ENCODE measurements at places on chromosomes 11 and 22.

GRCh38 chr22:34841331-34841771, 224.6 kb upstream of the ISX start:
- peak; percentile 36 for DNase-seq

GRCh38 chr22:29011240-29012100, 50.2 kb downstream of the C22orf31 start:
- peak; percentile 76 for DNase-seq

DNA sequence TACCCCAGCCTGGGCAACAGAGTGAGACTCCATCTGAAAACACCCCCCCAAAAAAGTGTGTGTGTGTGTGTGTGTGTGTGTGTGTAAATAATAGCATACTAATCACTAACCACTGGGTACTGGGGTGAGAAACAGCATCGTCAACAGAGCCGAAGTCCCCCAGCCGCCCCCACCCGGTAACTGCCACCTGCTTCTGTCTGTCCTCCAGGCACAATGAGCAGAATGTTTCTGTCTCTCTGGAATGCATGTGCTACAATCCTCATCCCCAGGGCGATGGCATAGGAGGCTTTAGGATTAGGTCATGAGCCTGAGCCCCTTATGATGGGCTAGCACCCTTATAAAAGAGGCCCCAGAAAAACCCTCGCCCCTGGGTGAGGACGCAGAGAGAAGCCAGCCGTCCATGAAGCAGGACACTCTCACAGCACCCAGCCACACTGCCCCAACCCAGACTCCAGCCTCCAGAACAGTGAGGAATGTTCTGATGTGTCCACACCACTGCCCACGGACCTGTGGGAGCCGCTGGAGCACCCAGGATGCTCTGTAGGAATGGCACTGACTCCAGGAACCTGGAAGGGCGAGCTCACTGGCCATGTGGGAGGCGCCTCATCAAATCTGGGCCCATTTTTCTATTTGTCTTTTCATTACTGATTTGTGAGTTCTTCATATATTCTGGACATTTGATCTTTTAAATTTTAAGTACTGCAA, 9.9 kb downstream of the TTLL8 start:
- no peak for DNase-seq

GRCh38 chr11:122737951-122738693, 82.6 kb downstream of the UBASH3B start:
- DNase-seq: no peak

- no peak for DNase-seq
Measured at GRCh38 chr11:117786135-117786870, 10.7 kb downstream of the DSCAML1 start.

GRCh38 chr11:131615611-131616010, 245.2 kb downstream of the NTM start:
- DNase-seq: no peak

DNA sequence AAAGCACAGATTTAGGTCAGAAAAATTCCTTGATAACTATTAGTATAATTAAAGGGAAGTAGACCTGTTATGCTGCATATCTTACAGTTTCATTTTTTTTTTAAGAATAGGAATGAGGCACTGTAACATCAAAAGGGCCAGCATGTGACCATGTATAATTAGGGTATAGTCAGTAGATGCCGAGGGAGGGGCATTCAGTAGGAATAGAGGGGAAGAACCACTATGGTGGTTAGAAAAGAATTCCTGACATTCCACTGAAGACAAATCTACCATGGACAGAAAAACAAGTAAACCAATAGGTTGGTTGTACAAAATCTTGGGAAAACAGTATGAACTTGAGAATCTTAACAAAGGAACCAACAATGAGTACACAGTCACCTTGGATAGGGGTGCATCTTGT, 78.4 kb upstream of the CCDC179 start:
- peak; percentile 0 for DNase-seq

- no peak for DNase-seq
Measured at GRCh38 chr11:112377946-112378345, 117.3 kb upstream of the PLET1 start.

GRCh38 chr11:30172883-30173311, 57.9 kb upstream of the FSHB start:
- DNase-seq: no peak

DNA sequence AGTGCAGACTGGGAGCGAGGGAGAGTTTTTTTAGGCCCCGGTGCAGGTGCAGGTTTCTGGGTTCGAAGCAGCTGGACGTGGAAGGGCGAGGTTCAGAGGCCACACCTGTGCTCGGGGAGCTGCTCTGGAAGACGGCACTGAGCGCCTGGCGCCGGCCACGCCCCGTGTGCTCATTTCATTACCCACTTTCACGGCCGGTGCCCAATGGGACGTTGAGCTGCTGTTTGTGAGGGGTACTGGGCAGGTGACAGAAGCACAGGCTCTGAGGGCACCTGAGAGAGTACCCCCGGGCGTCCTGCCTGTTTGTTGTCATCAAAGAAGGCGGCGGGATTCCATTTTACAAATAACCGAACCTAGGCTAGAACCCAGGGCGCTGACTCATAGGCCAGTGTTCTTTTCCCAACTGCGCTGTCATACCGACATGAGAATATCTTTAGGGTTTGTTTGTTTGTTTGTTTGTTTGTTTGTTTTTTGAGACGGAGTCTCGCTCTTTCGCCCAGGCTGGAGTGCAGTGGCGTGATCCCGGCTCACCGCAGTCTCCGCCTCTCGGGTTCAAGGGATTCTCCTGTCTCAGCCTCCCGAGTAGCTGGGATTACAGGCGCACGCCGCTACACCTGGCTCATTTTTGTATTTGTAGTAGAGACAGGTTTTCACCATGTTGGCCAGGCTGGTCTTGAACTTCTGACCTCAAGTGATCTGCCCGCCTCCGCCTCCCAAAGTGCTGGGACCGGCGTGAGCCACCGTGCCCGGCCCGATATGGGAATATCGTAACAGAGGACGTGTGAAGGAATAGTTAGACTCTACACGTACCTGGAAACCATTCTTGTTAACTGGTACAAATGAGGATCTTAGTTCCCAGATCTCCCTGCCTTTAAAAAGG, 16.6 kb upstream of the SPTBN2 start:
- DNase-seq: no peak

GRCh38 chr11:133992121-133992520, 35.4 kb upstream of the IGSF9B start:
- DNase-seq: no peak

- DNase-seq: no peak
Measured at GRCh38 chr11:1918436-1919315, 827 bp upstream of the TNNT3 start.

GRCh38 chr11:82080160-82080559, 653.5 kb downstream of the FAM181B start:
- peak; percentile 73 for DNase-seq

DNA sequence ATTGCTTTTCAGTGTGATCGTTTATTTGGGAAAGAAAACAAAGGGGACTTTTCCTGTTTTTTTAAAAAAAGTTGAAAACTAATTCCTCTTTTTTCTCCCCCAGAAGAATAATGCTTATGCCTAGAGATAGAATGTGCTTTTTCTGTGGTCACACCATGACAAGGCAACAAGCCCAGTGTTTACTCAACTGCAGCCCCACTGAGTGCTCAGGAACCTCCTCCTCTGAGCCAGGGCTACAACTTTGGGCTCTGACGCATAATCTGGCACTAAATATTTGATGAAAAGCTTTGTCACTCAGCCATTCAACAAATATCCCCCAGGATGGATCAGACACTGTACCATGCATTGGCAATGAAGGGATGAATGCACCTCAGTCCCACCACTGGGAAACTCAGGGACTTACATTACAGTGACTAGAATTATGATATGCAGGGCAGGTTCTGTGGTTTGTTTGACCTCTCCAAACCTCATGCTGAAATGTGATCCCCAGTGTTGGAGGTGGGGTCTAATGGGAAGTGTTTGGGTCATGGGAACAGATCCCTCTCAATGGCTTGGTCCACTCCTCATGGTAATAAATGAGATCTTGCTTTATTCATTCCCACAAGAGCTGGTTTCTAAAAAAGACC, 155.9 kb downstream of the CCDC34 start:
- no peak for DNase-seq

DNA sequence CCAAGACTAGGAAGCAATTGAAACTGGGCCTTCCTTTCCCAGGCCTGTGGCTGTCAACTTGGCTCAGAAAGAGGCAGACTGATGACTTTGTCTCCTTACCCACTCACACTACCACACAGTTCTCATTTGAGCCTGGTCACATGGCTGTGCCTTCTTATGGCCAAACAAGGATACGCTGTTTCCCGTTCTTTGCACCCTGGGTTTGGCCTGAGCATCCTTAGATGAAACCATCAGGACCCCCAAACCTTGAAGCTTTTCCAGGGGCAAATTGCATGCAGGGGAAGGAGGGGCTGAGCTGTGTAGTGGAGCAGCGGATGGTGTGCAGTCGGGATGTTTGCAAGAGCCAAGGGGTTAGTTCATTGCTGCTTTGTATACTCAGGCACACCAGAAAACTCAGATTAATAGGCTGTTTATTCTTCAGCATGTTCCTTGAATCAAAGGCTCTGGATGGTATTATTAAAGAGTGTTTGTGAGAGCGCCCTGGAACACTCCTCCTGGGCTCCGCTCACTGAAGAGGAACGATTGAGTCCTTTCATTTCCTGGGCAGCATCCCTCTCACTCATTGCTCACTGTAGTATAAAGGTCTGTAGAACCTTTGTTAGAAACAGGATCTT, 69.8 kb downstream of the ARFGAP2 start:
- DNase-seq: peak; percentile 31

DNA sequence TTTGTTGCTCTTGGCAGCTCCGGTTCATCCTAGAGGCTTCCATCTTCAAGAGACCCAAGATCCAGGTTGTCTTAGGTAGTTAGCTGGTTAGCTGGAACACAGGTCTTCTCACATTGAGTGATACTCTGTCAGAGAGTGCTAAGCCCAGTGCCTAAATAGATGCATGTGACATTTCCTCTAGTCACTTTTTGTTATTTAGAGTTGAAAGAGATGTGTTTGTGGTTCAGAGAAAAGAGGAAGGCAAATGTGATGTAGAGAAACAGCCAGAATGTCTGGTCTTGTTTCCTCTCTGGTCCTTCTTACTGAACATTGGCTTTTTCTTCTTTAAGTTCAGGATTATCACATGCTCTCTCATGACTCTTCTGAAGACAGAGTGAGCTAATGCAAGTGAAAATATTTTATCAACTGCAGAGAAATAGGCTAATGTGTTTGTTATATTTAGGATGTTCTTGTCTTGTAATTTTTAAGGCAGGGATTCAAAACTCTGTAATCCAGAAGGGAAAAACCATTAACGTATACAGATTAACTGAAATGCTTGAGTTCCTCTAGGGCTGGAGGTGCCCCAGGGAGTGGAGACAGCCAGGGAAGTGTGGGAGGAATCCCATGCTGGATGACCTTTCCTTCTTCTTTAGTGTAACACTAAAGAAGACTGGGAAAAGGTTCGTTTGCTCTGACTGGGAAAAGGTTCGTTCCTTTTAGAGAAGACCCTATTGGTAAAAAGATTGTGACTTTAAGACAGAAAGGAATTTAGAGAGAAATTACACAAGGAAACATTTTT, 75.4 kb downstream of the SWAP70 start:
- DNase-seq: no peak

DNA sequence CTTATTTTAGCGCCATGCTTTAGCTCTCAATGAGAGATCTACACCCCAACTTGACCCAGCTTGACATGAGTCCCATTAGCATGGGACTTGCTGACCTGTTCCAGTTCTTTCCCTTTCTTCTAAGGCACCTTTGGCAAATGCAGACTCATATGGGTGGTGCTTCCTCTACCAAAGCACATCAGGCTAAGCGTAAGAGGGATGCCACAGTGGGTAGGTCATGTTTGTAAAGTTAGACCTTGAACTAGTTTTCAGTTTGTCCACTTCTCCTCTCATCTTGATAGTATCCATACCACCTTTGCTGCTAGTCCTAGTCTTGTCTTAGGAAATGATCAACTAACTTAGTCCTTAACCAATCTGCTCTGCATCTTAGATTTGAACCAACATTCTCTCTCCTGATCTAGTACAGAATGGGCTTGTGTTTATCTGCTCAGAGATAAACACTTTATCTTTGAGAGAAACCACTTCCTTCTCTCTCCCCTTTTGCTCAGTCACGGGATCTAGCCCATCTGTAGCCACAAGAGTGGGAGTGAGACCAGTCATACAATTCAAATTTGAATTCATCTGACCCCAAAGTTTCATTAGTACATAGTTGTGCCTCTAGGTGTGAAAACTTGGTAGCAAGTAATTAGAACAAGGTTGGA, 72.1 kb upstream of the CD44 start:
- DNase-seq: no peak
